Activated CD4-positive, CD25-positive, alpha-beta regulatory T cell treated with anti-CD3 and anti-CD28 coated beads, Interleukin-2, amount 50 U/mL, for 24 hours (primary cell): ENCODE measurements at places on chromosomes 1 and 21.

GRCh38 chr21:29624776-29625175 is 315.0 kb downstream of the GRIK1 start:
- ATAC-seq, result no peak

DNA sequence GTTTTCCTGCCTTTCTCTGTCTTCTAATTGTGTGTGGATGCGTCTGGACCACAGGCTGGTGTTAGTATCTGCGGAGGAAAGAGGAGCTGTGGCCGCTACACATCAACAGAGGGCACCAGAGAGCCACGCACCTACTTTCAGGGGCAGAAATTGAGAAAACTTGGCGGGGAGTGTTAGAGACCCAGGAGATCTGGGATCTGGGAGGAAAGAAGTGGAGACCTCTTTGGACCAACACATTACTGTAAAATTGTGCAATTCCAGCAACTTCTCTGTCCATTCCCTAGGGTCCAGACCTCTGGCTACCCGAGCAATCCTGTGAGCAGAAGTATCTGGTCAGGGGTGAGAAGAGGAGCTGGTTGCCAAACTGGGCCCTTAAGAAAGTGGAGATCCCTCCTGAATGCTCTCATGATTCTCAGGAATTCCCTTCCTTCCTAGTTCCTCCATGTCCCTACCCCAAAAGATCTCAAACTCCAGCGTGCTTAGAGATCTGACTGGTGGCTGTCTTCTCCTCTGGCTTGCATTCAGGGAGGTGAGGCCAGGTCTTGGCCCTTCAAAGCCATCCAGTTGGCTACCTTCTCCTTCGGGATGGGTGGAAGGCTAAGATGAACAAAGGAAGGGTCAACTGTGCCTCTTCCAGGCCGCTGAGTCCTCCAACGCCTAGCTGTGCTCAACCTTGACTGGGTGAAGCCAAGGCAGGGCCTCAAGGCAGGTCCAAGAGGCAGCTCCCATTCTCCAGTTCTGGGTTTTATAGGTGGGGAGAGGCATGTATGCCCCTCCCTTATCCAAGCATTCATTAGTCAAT is 1.2 kb upstream of the KIRREL1 start:
- no peak for ATAC-seq

DNA sequence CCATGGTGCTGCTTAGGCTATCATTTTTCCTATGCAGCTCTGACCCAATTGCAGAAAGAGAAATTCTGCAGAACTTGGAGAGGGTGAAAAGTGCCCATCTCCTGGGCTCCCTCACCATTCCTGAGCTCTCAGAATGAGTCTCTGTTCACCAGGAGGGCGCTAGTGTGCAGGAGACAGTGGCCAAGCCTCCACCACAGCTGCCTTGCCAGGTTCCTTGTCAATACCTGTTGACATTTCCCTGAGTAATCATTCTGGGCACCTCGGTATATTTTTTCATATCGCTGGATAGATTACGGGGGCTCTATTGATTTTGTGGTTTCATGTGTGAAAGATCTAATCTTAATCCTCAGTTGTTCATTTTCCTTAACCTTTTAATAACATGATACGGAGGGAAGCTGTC is 13.0 kb upstream of the C8B start:
- no peak for ATAC-seq

DNA sequence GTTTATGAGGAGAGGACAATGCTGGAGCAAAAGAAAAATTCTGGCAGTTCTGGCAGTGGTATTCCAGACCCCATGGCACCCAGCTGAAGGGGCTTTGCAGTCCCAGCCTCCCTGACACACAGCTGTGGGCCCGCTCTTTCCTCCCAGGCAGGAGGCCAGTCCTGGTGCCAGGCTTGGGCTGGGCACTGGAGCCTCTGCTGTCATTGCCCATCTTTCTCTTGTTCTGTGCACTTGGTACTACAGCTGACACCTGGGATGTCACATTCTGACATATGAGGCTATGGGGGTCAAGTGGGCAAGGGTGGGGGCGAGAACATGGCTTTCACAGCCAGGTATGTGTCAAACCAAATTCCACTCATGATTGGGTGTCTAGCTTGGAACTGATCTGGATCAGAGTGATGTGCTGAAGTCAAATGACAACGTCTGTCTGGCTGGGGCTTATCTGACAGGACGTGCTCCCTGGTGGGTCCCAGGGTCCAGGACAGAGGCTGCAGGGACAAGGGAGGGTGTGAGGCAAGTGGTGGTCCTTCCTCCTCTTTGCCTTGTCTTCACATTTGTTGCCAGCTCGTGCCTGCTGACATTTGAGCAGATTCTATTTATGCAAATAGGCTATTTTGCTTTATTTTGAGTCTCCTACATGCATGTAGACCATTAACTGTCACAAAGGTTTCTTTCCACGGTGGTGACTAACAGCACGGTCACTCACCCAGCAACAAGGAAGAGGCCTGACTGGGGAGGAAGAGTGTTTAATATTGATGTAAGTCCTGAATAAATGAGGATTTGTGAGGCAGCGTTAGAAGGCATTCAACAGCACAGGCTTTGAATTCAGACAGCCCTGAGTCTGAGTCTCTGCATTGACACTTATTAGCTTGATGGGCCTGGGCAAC is 336.3 kb downstream of the PBX1 start:
- ATAC-seq, result no peak

GRCh38 chr1:58159434-58159830 is 387.1 kb downstream of the OMA1 start:
- ATAC-seq, result no peak

DNA sequence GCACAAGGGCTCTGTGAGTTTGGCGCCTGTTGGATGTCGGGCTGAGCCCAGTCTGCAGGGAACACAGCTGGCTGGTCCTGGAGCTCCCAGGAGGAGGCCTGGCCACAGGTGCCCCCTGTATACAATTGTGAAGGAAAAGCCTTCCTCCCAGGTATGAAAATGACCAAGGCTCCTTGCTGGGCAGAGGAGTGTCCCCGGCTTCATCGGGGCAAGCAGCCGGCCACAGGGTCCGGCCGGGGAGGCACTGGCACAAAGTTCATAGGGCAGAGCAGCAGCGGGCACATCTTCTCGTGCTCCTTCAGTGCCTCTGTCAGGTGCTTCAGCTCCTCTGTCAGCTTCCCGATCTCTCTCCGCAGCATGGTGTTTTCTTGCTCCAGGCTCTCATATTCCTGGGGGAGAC is 13.0 kb downstream of the BATF3 start:
- ATAC-seq, result no peak

DNA sequence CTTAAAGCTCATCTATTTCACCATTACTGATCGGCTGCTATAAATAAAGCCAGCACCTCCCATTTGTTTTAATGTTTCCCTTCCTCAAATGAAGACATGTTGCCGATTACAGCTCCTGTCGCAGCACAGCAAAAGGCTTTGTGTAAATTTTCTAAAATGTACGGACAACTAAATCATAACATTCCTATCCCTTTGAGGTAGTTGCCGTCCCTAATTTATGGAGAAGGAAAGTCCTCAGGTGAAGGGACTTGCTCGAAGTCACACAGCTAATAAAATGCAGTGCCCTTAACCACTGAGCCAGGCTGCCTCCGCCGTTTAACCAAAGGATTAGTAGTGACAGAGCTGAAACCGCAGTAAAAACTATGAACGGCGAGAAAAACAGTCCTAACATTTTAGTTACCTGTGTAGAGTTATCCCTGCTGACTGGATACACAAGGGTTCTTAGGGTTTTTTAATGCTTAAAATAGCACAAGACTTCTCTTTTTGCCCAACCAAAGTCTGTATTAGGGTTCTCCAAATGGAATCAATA is 871 bp downstream of the PINK1 start:
- peak; percentile 37 for ATAC-seq

DNA sequence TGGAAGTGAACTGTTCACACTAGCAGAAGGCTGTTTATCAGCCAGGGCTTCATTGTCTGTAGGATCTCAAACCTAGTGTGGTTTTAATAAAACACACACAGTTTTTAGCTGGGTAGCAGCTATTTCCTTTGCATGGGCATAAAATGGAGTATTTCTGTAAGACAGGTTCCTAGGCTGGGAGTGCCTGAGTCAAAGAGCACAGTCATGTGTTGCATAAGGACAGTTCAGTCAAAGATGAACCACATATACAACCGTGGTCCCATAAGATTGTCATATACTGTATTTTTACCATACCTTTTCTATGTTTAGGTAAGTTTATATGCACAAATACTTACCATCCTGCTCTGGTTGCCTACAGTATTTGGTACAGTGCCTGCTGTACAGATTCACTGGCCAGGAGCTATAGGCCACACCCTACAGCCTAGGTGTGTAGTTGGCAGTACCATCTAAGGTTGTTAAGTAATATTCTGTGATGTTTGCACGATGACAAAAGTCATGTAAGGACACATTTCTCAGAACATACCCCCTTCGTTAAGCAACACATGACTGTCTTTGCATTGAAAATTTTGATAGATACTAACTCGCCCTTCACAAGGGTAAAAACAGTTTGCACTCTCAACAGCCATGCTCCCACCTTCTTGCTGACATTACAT is 17.2 kb downstream of the LGALS8 start:
- ATAC-seq, result no peak

- ATAC-seq, result no peak
These were observed 950 bp upstream of the INKA2 start for GRCh38 chr1:111739925-111740765.

- ATAC-seq, result peak; percentile 55
These were observed 4.1 kb upstream of the TRAF3IP3 start for GRCh38 chr1:209751627-209752231.

- ATAC-seq, result no peak
These were observed 10.1 kb upstream of the CPT2 start for GRCh38 chr1:53186533-53186932.

- peak; percentile 46 for ATAC-seq
These were observed 38.2 kb upstream of the H6PD start for GRCh38 chr1:9196129-9197040.

DNA sequence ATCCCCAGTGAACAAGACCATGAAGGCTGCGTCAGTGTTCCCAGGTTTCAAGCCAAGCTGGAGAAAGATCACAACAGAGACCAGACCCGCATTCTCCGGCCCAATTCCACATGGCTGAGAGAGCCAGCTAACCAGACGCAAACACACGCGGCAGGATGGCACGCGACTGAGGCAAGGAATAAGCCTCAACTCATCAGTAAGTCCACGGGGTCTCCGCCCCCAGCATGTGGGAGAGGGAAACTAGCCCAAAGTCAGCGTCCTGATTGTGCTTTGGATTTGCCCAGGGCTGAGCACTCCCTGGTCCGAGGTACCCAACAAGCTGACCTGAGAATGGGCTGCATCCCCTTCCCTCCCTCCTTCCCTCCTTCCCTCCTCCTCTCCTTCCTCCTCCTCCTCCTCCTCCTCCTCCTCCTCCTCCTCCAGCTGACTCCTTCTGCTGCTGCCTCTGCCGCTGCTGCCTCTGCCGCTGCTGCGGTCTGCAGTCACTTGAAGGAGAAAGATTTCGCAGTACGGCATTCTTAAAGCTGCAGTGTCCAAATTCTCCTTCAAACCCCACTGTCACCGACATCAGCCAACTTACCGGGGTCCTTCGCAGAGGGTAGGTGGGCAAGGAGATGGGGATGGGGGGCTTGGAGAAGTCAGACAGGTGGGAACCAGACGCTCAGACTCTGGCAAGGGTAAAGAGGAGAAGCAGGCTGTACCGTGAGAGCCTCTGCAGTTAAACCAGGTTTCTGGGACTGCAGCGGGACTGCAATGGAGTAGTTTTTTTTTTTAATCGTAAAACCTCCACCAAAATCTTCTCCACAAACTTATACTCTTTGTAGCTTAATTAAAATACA is 33.0 kb upstream of the H6PD start:
- ATAC-seq, result no peak

DNA sequence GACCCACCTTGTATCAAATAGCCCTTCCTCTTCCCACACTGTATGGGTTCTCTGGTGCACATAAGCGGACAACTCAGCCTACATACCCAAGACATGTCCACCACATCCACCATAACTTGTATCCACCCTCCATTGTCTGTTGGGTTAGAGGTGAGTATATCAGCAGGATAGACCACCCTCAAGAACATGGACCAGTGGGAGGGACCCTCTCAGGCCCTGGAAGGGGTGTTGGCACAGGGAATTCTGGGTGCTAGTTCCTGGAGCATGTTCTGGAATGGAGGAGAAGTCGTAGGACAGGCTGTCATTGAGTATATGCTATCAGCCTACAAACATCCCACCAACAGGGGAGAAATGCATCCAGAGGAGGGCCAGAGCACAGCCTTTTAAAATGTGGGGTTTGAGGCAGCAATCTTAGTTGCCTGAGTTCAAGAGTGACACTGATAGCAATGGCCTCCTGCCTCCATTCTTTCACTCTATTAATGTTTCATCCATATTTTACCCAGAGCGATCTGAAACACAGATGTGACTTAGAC is 7.5 kb downstream of the CD55 start:
- ATAC-seq, result no peak

DNA sequence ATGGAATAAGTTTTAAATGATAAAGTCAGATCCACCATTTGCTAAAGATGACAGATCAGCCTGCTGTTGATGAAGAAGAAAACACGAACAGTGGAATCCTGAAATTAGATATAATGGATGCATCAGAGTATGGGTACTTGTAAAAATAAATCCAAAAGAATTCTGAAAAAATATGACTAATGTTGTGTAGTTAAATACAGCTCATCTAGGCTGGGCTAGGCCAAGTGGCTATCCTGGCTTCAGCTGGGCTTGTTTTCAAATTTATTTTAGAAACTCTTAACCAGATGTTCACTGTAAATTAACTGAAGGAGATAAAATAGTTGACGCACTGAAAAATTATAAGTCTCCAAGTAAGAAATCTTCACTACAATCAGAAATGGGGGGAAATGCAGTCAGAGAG is 7.4 kb upstream of the RGS2 start:
- ATAC-seq, result no peak

DNA sequence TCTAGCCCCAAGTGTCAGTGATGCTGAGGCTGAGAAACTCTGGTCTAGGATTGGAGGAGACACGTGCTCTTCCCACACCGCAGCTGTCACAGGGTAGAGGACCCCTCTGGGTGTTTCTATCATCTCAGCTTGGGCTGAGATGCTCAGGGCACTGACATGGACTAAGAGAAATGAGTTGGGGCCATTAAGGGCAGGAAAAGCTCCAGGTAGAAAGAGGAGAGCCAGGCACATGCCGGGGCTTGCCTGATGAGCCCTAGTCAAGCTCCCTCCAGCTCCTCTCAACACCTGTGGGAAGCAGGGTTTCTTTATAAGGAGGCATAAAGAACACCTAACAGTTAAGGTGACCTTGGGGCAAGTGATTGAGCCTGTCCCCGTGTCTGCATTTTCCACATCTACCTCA is 17.3 kb downstream of the ABCA4 start:
- ATAC-seq, result no peak
